Kasumi-1 (cell line): ENCODE measurements at places on chromosomes 4 and X.
A peak's percentile ranks its signal among the peaks of the same experiment; 100 is the strongest.

DNA sequence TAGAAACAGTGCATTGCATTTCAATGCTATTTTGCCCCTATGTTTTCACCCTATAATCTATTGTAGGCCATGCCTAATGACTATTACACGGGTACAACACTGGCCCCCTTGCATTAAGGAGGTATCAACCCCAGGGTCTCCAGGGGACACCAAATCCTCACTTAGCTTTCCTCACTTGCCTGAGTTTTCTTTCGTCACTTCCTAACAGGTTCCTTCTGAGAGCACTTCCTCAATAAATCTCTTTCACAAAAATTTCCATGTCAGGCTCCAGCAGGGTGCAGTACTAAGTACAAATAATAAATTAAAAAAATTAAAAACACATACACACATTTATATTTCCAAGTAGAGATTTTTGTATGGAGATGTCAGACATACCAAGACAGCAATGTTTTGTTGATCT is 165.0 kb downstream of the RBM46 start:
- DNase-seq: peak; percentile 9

DNA sequence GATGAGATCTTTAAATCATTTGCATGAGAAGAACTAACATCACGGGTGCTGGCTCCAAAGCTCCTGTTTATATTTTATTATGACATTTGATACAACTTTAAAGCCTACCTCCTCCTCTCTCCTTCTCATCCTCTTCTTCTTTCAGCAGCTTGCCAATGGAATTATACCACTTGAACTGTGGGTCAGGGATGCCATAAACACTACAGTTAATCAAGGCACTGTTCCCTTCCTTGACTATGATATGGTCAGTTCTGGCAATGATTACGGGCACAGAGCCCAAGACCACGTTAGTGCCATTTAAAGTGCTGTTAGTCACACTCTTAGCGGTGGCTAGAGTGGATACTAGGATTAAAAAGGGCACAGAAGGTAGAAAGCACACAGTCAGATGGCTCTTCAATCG is 20.7 kb downstream of the MFAP3L start:
- no peak for DNase-seq

DNA sequence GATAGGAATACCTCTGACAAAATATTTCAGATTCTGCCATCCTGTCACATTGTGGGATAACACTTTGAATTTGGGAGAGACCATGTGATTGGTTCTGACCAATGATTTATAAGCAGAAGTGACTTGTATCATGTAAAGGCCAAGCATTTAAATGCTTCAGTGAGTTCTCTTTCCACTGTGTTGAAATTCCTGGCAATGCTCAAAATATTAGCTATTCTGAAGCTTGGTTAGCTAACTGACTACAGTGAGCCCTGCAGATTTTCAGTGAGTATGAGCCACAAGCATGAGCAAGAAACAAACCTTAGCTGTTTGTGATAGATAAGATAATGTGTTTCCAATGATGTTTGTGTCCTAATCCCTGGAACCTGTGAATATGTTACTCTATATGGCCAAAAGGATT is 562.8 kb upstream of the AADAT start:
- no peak for DNase-seq

DNA sequence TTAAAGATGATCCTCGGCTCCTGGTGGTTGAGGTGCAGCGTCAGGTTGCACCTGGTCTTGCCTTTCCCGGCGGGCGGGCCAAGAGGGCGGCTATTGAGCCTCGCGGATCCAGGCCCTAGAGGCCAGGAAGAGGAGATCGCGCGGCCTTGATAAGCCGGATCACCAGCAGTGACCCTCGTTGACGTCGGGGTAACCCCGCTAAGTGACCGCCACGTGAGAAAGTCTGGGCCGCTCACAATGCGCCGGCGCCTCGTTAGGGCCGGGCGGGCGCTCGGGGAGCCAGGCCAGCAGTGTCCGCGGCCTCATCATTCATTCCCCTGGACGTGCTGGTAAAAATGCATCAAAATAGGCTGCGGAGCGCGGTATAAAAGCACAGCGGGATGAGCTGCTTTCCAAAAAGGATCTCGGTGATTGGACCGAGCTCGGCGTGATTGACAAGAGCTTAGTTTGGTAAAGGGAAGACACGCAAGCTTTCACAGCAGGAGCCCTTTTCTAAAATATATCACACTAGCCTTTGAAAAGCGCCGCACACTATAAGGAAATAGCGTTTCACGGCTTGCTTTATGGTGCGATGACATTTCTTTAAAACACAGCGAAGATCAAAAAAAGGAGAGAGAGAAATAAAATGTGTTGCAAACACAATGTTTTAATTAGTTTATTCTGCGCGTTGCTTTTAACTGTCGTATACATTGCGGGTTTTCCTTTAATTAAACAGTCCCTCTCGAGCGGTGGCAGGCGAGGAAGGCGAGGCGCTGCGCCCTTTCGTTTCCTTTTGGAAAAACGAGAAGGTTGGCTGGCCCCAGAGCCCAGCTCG is 15.9 kb upstream of the ZIC3 start:
- no peak for DNase-seq

- no peak for DNase-seq
These were observed 103.9 kb downstream of the STIM2 start for GRCh38 chr4:26964512-26964911.

DNA sequence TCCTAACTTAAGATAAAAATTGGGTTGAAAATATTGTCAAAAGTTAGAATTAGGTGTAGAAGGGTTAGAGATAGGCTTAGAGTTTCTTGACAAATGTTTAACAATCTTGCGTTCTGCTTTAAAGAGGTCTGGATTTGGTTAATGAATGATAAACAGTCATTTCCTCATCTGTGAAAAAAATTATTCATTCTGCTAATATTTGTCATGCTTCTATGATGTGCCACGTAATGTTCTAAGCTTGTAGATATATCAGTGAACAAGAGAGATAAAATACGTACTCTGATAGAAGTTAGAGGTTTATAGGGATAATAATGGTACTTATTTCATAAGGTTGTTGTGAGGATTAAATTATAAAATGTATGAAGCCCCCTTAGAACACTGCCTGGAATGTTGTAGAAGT is 443.0 kb upstream of the GALNT7 start:
- DNase-seq: no peak

- DNase-seq: no peak
These were observed 59.5 kb downstream of the DDX60 start for GRCh38 chr4:168259096-168259495.

- no peak for DNase-seq
These were observed 54.1 kb upstream of the PRPS1 start for GRCh38 chrX:107574054-107574683.

DNA sequence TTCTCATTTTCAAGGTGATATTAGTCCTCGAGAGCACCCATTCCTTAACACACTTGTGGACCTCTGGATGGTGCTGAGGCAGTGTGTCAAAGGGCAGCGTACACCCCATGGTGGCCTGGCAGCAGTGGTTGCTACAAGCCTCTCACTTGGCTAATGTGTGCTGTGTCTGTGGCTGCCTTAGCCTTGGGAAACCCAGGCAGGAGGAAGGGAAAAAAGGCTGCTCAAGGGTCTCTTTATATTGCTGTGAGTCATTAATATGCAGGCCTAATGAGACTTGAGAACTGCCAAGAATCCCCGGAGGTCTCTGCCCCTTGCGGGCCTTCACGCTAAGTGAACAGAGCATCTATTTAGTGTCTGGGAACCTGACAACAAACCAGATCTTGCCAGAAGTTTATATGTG is 7.0 kb downstream of the PCDH10 start:
- DNase-seq: no peak

GRCh38 chr4:124189545-124189944 is 523.0 kb downstream of the ANKRD50 start:
- no peak for DNase-seq

GRCh38 chr4:48742412-48742811 is 37.7 kb downstream of the FRYL start:
- DNase-seq: no peak

GRCh38 chrX:23885803-23886202 is 21.9 kb downstream of the APOO start:
- DNase-seq: no peak

GRCh38 chrX:118824173-118824730 is 628 bp downstream of the ZCCHC12 start:
- DNase-seq: no peak

GRCh38 chr4:73683456-73683855 is 56.9 kb upstream of the CXCL8 start:
- no peak for DNase-seq
